ENCODE measurements at places on chromosomes 7 and 10.

DNA sequence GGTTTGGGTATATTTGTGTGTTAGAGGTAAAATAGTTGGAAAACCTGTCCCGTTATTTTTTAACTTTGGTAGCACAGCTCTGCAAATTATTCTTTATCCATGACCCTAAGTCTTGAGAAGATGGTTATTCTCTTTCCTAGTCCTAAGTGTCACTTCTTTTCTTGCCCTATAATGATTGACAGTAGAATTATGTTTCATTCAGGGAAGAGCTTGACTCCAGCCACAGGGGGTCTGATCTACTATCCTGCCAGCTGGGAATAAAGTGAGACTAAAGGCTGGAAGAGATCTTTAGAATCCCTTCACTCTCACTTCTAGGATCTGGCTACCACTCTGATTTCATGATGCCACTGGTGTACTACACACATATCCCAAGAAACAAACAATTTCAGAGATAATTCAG, 90.4 kb downstream of the PHTF2 start:
- DNase-seq = no peak

GRCh38 chr10:131758939-131759301, 141.9 kb upstream of the PPP2R2D start:
- DNase-seq = no peak

- no peak for DNase-seq
Measured at GRCh38 chr10:60821656-60822055, 43.4 kb downstream of the CDK1 start.

- no peak for DNase-seq
Measured at GRCh38 chr10:35644050-35644950, 2.2 kb upstream of the FZD8 start.

All from T-helper 2 cell (primary cell).